Panc1 (cell line): ENCODE measurements at places on chromosomes 6 and 20.

DNA sequence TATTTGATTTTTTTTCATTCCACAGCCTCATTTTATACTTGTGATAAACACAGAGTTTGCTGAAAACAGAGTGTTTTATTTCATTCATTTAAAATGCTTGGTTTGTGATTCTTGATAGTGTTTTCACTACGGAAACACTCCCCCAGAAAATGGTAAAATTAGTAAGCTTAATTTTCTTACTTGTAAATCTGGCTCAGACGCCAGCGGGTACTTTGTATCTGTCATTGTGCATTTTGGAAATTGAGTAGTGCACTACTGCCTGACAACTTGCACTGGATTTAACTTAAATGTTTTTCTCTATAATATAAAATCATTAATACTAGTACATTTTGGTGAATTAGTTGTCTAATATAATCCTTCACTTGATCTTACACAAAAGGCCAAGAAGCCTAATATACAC is 37.0 kb upstream of the HINT3 start:
- DNase-seq, result no peak

DNA sequence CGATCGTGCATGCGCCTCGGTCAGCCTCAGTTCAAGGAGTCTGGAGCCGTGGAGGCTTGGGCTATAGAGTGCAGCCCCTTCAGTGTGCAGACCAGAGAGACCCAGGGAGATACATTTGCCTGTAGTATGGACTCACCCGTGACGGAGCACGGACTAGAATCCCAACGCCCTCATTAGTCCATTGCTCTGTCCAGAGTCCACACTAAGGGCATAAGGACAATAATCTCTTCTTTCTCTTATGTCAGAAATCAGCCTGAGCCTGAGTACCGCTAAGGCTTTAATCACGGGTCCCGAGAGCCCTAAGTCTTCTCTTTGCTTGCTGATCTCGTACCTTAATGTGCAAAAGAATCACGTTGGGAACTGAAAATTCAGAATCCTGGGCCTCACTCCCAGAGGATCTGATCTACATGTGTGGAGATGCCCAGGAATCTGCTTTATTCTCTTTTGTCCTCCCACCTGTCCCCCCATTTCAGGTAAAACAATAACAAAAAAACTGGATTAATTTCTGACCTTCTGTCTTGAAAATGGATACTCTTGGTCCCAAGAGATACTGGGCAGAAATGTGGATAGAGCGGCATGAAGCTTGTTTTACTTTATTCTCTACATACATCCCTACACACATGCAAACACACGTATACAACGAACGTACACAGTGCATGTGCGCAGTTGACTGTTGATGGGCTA is 671 bp downstream of the BPHL start:
- no peak for DNase-seq

DNA sequence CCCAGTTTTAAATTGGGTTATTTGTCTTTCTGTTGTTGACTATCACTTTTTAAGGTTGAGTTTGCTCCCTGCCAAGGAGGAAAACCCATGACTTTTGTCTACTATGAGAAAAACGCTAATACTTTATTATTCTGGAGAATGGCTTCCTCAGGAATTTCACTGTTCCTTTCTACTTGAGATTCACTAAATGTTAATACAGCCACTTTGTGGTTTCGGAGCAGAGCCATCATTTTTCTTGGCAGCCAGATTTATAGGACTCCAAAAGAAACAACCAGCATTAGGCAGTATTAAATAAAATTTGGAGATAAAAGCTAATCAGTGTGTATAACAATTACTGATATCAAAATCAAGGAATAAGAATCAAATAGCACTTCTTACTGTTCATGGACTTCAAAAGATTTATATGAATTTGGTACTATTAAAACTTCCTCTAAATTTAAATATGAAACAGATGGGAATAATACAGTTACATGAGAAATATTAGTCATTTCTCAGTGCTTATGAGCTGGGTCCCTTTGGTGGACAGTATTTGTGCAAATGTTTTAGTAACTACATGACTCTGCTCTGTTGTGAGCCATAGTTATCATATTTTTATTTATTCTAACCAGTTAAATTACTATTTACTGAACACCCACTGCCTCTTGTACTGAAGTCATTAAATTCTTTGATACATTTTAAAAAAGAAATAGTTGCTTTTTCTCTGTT is 64.1 kb upstream of the FBXO30 start:
- DNase-seq, result no peak

GRCh38 chr6:167851370-167851952 is 24.8 kb downstream of the AFDN start:
- DNase-seq, result no peak
